ENCODE measurements at places on chromosomes 11 and 22.

DNA sequence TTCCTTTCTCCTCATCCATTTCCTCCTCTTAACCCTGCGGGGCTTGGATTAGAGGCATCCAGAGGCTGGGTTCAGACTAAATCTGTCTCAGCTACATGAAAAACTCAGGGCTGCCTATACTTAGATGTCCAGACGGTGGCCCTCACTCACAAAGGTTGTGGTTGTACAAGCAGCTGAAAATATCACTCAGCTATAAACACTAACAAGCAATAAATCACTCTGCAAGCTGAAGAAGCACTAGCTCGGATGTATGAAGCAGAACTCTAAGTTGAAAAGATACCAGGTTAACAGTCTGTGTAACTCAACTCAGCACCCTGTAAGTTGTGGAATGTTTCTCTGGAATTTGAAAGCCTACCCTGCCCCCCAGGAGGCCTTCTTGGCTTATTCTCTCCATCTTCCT is 82.9 kb downstream of the EXT2 start:
- peak; percentile 31 for DNase-seq

DNA sequence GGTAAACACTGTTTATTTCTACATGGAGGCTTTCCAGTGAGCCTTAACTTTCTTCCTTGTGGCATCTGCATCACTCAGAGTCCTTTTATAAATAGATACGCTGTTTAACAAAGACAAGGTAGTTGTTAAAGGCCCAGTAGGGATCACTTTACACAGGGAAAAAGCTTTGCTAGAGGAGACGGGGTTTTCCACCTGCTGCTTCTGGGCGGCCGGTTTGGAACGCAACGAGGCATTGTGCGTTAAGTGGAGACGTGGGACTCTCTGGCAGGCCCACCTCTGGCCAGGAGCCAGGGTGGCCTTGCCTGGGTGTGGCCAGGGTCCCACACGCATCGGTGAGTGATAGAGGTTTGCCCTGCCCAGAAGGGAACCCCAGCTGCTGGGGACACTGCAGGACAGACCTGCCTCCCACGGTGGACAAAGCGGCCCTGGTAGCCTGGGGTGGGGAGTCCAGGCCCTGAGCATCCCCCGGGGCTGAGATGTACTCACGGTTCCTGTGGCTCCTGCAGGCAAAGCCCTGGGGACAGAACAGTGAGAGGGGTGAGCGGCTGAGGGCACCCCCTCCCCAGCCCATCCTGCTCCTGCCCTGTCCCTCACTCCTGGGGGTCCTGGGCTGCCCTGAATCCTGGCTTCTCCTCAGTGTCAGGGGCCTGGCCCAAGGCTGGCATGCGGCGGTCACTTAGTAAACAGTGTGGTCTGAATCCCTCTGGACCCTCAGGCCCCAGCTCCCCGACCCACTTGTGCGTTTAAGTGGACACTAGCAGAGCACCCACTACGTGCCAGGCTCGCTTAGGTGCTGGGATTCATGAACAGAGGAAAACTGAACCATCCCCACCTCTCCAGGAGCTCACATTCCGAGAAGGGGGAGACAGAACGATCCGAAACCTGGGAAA is 4.2 kb downstream of the IL17REL start:
- DNase-seq, result no peak

- peak; percentile 65 for DNase-seq
Measured at GRCh38 chr11:1869427-1870325, 16.8 kb downstream of the LSP1 start.

- DNase-seq, result no peak
Measured at GRCh38 chr11:16917941-16918340, 96.3 kb downstream of the PLEKHA7 start.

- DNase-seq, result no peak
Measured at GRCh38 chr11:72300268-72300667, 56.3 kb upstream of the PHOX2A start.

GRCh38 chr22:22893077-22893805 is 5.6 kb downstream of the IGLL5 start:
- no peak for DNase-seq

DNA sequence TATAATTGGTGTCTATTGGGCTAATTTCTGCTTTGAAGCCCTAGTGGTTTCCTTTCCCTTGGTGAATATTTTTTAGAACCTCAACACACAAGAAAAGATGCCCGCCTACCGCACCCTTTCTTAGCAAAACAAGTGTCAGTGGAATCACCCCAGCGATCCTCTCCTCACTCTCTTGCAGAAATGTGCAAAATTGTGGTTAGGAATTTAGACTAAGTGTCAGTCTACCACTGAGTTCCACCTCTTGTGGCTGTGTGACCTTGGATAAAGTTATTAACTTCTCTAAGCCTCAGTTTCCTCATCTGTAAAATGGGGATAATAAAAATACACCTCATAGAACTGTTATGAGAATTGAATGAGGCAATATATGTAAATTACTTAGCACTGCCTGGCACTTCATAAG is 5.3 kb upstream of the JAML start:
- no peak for DNase-seq

GRCh38 chr11:118895093-118896039 is 11.7 kb downstream of the CXCR5 start:
- DNase-seq, result no peak

DNA sequence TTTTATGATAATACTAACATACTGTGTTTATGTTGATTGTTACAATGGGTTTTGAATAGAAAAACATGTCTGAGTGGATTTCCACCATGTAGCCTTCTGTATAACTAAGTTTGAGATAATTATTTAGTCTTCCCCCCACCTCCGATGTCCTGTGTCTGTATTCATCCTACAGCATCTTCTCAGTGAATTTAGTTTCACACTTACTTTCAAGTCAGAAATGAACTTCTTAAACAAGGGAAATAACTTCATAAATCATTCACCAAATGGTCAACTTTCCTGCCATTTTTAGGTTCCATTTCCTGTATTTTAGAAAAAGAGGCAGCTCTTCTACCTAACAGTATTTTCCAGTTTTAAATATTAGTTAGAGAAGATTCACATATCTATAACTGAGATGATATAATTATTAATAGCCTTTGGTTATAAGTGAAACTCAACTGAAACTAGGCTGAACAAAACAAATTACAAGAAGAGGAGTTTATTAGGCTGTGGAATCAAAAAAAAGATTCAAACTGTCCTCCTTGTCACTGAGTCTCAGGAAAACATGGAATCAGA is 3.5 kb downstream of the OR51B5 start:
- no peak for DNase-seq

GRCh38 chr11:7437696-7438095 is 47.6 kb upstream of the OLFML1 start:
- DNase-seq, result peak; percentile 86

DNA sequence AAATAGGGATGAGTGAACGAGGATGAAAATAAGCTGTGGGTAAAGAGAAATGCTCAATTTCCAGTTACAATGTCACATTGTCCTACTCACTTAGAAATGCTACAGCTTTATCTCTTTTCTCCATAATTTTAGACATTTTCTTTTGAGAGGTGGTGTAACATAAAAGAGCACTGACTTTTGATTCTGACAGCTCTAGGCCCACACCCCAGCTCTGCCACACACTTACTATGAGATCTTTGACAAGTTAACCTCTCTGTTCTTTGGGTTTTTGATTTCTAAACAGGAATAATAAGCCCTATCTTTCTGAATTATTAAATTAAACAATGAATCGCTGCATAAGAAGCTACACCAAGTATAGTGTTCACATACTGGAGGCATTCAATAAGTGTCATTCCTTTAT is 228.3 kb upstream of the PITPNB start:
- DNase-seq, result no peak

- DNase-seq, result no peak
Measured at GRCh38 chr11:117334896-117335295, 7.2 kb downstream of the CEP164 start.

DNA sequence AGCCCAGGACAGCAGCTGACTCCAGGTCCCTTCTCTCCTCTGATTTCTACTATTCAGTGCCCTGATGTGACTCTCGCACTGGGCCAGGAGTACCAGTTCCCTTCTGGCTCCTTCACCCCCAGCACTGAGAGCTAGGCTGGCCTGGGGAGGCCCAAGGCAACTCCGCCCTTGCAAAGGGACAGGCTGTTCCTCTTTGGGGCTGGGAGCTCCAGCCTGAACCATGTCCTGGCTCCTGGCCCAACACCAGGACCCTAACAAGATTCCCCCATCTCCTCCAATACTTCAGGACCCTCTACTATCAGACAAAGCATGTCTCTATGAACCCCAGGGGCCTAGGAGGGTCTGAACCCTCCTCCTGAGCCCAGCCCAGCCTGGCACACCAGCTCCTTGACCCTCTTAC is 12.5 kb downstream of the CREB3L1 start:
- DNase-seq, result no peak

DNA sequence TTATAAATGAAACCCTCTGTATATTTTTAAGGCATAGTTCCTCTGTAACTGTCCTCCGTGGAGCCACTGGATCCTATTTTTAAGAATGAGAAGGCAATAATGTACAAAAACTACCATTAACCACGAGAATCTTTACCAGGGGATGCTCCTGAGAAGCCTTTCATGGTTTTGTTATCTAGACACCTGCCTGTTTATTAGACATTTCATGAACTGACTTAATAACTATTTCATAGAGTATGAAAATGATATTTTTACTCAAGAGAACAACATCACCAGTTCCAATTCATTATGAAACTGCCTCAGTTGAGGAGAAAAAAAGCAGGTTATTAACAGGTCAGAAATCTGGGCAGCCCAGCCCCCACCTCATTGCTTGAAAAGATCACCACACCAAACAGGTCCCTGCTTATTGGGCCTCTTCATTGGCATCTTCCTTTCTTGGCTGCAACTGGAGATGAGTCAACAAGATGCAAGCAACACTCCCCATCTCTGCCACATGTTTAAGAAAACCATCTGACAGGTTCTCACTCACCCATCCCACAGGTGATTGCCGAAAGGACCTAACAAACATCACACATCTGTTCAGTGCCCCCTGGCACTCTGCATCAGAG is 27.8 kb downstream of the ETS1 start:
- no peak for DNase-seq

Measured in AG20443 (cell line).